ENCODE measurements at places on chromosomes 1 and 21. TPM values are rescaled to one million over a fixed set of nuclear protein-coding genes. Genes with fewer than 3 reads are reported as not detected.
A peak's percentile ranks its signal among the peaks of the same experiment; 100 is the strongest.

DNA sequence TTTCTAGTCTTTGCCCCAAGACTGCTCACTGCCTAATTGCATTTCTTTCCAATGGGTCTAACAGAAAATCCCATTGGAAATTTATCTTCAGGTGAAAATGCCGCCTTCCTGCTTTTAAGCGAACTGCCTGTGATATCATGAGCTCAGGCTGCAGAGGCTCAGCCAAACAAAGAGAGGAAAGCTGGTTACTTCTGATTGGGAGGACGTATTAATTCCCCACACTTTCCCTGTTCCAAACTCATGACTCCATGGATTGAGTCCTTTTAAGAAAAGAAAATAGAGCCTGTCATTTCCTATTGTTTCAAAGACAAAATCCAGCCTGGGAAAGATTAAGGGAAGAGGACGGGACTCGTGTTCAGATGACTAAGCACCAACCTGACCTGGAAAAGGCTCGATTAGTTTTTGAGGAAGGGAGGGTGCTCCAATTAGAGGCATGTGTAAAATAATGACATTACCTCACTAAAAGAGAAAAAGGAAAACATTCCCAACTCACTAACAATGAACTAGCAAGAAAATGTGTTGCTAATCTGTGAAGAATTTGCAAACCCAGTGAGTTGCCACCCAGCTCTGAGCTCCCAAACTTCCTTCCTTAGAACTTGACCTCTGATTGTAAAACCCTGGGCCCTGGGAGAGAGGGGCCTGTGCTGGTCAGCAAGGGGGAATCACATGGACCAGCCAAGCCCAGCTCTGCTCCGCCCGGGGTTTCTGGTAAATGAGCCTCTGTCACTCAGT, 61.2 kb downstream of the TCP10L start:
- ATAC-seq: peak; percentile 40

DNA sequence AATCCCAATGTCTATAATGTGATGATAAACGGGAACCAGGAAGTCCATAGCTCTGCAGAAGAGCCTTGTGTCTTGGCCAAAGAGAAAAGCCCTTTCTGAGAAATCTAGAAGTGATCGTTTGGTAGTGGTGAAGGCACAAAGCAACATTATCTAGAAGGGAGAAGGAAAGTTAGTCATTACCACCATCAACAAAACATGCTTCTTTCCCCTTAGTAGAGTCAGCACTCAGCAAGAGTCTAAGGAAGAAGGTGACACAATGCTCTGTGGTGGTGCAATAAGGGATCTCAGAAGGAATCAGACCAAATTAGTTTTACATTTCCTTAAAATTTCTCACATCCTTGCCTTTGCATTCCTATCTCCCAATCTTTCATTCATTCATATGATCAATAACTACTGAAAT, 134.4 kb upstream of the PRDX6 start:
- no peak for ATAC-seq

GRCh38 chr1:204263254-204263910, 49.6 kb upstream of the GOLT1A start:
- no peak for ATAC-seq

GRCh38 chr1:22257290-22258275, 114.7 kb upstream of the WNT4 start:
- ATAC-seq: no peak

GRCh38 chr1:18188820-18189517, 81.4 kb downstream of the IGSF21 start:
- ATAC-seq: no peak

DNA sequence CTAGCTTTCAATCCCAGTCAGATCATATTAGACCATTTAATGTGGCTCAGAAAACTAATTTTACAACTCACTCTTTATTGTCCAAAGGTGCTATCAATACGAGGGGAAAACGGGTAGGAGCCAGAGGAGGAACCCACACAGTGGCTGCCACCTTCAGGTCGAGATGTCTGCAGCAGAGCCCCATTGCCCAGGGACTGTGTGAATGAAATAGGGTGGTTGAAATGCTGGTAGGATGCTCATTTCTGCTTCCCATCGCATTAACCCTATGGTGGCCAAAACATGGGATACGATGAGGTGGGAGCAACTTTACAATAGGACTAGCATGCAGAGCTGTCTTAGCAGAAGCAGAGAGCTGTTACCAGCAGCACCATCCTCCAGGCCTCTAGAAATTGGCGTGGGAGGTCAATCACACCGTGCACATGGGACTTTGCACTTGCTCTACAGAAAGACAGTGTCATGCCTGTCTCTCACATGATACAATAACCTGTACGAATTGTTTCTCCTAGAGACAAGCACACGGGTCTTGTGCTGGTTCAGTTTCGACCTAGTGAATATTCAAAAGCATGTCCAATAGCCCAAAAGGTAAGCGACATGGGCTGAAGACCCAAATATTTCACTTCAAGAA, 69.5 kb upstream of the DESI2 start:
- no peak for ATAC-seq

DNA sequence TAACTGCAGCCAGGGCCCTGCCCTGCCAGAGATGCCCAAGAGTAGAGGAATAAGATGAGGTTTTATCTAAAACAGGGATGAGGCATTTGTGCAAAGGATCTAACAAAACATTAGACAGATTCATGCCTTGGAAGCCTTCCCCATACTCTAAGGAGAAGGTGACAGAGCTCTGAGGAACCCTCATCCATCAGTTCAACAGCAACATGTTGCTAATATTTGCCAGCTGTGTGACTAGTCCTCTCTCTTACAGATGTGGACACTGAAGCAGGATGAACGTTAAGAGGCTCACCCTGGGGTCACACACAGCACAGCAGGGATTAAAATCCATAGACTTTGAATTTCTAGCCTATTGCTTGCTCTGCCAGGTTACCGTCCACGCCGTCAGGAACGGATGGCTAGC, 99.0 kb downstream of the ZBTB18 start:
- ATAC-seq: no peak

DNA sequence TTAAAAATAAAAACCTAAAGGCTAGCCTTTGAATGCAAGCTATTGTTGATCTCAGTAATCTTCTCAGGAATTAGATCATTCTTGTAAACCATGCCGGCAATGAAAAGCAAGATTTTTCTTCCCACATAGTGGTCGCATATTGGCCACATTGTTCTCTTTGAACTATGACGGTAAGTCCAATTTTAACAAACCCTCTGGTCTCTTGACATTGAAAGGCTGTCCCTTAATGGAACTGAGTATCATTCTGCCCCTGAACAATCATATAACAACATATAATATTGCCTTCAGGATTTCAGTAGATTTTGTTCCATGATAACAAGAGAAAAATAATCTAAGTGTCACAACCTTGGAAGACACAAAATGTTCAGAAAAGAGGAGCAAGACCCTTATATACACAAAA, 1.3 kb downstream of the TNNI3K start:
- no peak for ATAC-seq

The HRNR gene
- total RNA-seq: not detected

The KIAA1614 gene
- 0.36 TPM for total RNA-seq

The NDUFS5 gene
- 165 TPM for total RNA-seq

The FLG2 gene
- total RNA-seq: not detected

The KRTAP19-1 gene
- not detected for total RNA-seq

The GBP6 gene
- total RNA-seq: 430 TPM

The SLC25A34 gene
- 0.68 TPM for total RNA-seq

The GBP7 gene
- not detected for total RNA-seq

Data from esophagus mucosa (tissue), 1 donor.